ENCODE measurements at places on chromosomes 13 and 19.

DNA sequence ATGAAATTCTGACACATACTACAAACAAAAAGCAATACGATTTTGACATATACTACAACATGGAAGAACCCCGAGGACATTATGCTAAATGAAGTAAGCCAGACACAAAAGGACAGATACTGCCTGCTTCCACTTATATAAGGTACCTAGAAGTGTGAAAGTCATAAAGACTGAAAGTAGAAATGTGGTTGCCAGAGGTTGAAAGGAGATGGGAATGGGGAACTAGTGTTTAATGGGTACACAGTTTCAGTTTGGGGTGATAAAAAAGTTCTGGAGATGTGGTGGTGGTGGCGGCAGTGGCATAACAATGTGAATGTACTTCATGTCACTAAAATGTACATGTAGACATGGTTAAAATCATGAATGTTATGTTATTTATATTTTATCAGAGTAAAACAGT, 12.1 kb upstream of the NDFIP2 start:
- no peak for DNase-seq

GRCh38 chr19:44076325-44076724, 4.4 kb downstream of the ZNF284 start:
- no peak for DNase-seq

DNA sequence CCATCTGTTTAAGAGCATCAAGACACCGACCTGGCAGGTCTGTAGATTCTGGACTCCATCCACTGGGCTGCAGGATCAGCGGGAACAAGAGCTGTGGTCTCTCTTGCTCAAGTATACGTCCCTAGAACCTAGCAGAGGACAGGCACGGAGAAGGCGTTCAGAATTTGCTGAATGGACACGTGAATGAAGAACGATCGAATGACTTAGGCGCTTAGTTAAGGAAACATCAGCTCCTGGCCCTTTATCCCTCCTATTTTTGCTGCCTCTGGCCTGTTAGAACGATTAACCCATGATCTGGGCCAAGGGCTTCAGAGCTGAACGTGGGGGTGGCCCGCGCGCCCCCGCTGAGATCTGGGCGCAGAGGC, 953 bp downstream of the DZIP1 start:
- DNase-seq, result no peak

DNA sequence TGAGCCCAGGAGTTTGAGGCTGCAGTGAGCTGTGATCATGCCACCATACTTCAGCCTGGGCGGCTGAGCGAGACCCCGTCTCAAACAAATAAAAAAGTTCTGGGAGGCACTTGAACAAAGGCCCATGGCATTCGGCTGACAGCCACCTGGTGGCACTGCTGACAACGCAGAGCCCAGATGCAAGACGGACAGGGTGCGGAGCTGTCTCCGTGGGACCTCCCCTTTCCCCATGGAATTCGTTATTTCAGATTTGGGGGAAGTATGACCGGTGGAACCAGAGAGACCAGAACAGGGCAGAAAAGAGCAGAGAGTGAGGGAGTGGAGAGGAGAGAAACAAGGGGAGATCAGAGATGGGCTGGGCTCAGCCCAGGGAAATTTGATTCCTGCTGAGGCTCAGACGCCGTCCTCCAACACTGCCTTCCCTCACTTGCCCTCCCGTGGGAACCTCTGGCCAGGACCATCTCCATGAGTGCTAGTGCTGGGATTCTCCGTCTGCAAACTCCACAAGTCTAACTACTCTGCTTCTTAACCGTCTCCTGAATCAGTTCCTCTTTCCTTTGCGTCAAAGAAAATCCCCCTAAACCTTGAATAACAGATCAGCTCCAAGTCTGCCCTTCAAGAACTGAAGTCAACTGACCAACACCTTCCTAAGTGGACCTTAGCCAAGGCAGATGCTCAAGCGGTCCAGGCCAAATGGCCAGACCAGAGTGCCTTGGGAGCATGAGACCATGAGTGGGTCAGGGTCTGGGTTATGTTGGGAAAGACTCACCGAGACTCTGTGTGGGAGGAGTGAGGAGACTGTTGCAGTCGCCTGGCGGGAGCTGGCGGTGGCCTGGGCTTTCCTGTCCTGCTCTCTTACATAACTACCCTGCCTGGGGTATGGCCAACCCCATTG, 11.9 kb upstream of the ATF5 start:
- no peak for DNase-seq

DNA sequence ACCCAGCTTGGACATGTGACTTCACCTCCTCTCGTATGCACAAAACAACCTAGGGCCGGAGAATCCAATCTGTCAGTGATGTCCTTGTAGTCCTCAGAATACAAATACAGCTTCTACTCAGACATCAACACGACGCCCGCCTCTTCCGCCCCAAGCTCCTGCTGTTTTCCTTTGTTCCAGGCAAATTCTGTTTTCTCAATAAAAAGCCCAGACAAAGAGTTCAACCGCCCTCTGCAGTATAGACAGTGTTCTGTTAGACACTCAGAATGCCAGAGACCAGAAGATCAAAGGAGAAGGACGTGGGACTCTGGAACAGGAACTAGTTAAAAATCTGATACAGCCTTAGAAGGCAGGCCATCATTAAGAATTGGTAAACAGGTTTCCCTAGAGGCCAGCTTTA, 42.0 kb upstream of the GGACT start:
- DNase-seq, result no peak

DNA sequence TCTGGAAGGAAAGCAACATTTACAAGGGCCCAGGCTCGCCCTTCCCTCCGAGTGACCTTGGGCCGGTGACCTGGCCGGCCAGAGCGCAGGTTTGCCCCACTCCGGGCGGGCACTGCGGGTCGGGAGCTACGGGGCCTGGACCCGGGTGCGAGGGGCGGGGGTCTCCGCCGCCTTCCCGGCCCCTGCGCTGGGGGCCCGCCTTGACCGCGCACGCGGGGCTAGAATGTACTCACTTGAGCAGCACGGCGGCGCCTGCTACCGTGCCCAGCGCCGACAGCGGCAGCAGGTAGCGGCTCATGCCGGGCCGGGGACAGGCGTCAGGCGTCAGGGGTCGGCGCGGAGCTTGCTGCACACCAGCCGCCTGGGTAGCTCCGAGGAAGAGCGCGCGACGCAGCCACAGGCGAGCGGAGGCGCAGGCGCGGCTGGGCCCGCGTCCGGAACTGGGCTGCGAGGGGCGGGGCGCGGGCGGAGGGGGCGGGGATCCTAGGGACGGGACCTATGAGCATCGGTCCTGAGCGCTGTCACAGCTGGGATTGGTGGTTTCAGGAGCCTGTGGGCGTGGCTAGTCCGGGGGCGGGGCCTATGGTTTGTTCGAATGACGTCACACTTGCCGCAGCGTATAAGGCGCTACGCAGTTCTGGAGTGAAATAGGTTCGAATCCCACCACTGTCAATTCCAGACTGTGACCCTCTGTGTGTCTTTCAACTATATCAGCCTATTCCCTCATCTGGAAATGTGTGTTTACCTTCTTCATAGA, at the start of gene RDH13:
RDH13 (minus strand) TSS at position 414 of the 757 bp plus-strand sequence; CDS start at position 298, 116 bp downstream.
- DNase-seq, result peak; percentile 96

DNA sequence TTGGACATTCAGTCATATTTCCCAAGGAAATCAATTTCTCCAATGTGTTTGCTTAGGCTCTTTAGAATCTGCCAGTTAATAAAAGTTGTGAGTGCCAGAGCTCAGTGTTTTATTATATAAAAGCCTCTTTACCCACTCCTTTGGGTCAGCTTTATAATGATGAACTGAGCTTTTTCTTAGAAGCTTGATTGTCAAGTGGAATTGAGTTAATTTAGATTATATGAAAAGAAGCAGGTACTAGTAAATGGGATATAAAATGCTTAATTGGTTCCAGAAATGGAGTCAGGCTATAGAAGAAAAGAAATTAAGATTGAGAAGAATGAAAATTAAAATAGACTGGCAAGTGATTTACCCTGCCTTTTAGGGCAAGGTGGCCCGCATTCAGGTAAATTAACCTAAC, 363.2 kb downstream of the SLITRK6 start:
- no peak for DNase-seq

DNA sequence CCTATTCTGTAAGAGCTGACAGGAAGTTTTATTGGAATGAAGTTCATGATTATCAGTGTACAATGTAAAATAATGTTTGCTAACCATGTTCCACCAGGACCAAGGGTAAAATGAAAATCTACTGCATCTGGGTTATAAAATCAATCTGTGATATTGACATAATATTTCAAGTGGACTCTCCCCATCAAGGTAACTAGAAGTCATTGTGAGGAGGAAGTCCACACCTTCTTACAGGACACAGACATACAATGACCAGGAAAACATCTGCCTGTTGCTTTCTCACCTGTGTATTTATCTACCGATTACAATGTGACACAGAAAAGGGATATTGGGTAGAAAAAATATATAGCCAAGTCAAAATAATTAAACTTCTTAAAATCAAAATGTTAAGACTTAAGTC, 140.7 kb upstream of the RFC3 start:
- DNase-seq, result no peak

GRCh38 chr13:33615436-33615835, 202.5 kb upstream of the RFC3 start:
- DNase-seq, result no peak

DNA sequence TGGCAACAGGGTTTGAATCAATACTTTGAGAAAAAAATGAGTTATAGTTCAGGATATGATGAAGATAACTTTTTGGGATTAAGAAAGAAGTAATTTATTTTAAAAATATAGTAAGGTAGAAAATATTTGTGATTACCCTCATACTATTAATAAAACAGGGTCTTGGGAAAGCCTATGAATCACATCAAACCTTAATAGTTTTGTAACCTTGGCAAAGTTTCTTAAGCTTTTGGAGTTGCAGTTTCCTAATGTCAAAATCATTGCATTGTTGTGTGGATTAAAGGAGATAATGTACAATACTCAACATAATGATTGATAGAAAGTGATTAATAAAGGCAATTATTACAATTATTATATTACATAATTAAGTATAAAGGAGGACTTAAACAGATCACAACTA, 149.0 kb downstream of the LMO7 start:
- no peak for DNase-seq

GRCh38 chr13:51747438-51748434, 56.2 kb downstream of the DHRS12 start:
- no peak for DNase-seq

DNA sequence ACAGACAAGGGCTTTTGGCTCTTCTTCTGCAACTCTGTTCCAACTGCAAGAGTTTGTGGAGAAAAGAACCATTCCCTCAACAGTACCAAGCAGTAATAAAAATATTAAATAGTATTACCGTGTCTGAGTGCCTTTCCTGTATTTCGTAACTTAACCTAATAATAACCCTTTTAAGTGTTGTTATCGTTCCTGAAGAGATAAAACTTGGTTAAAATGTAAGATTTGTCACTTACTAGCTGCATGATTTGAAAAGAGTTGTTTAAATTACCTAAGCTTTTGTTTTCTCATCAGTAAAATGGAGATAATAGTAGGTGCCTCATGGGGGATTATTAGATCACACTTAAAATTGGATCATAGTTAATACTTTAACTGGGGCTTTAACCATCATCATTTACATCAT, 447.2 kb downstream of the GPC5 start:
- no peak for DNase-seq

- peak; percentile 46 for DNase-seq
These were observed at the start of gene TRPC4 for GRCh38 chr13:37869756-37870488. TSS of gene TRPC4 (minus strand) at chr13:37869772. CDS start at chr13:37783333, 86,439 bp downstream.

- DNase-seq, result no peak
These were observed 59.6 kb downstream of the DCT start for GRCh38 chr13:94419925-94420305.

- DNase-seq, result no peak
These were observed 15.4 kb downstream of the TNFAIP8L1 start for GRCh38 chr19:4654437-4655361.

GRCh38 chr19:14479975-14480699, 5.0 kb upstream of the PTGER1 start:
- peak; percentile 33 for DNase-seq

- no peak for DNase-seq
These were observed 38.9 kb downstream of the DNM2 start for GRCh38 chr19:10756791-10757190.

- no peak for DNase-seq
These were observed 624.6 kb downstream of the GPC6 start for GRCh38 chr13:93851236-93851635.

DNA sequence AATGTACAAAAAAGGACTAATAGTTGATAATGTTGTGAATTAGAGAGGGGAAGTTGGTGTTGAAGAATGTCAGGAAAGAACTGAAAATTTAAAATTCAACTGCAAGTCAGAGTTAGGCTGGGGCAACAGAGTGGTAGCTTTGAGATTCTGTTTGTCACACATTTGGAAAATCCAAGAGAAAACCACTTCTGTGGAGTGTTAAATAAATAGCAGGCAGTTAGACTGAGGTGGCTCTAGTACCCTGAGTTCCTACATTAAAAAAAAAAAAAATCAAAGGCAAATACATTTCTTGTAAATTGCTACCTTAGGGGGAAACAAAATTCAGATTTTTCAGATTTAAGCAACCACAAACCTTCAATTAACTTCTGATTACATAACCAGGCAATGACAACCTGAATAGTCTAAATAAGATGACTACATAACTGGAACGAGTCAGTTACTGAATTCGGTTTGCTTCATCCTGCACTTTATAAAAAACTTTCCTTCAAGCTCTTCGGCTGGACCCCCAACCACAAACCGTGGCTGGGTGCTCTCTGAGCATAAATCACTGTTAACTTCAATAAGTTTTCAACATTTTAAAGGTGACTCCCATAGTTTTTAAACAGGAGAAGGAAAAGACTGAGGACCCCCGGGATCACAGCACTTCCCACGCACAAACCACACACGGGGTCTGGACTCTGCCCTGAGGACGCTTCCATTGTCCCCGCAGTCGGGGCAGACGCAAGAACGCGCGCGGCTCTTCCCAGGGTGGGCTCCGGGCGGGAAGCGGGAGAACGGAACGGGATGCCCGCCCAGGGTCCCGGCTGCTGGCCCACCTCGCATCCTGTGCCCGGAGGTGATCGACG, 725 bp downstream of the ZNF682 start:
- DNase-seq, result no peak

GRCh38 chr13:42720113-42720857, 61.1 kb upstream of the FAM216B start:
- no peak for DNase-seq

DNA sequence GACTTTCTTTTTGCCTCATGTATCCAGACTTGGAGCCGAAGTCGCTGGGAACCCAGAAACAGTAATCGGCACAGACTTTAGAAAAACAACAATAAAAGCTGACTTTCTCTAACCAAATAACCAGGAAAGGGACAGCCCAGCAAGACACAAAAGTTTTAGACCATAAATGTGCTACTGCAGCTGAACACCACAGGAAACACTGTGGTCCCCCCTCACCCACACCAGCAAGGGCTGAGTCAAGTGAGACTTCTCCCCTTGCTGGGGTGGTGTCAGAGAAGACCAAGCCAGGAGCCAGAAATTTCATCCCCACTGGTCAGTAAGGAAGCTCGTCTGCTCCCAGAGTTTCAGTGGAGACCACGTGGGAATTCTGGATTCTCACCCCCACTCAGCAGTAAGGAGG, 70.6 kb downstream of the ESD start:
- no peak for DNase-seq

- DNase-seq, result no peak
These were observed 52.4 kb downstream of the ZNF676 start for GRCh38 chr19:22144394-22144793.

- DNase-seq, result peak; percentile 56
These were observed 2.7 kb upstream of the ZBTB7A start for GRCh38 chr19:4069331-4069959.
